Stomach (tissue), 19 donors: ENCODE measurements at places on chromosomes 6 and 20. TPM values are rescaled to one million over a fixed set of nuclear protein-coding genes. Genes with fewer than 3 reads are reported as not detected.

The WFDC5 gene
- polyA plus RNA-seq, result not detected

DNA sequence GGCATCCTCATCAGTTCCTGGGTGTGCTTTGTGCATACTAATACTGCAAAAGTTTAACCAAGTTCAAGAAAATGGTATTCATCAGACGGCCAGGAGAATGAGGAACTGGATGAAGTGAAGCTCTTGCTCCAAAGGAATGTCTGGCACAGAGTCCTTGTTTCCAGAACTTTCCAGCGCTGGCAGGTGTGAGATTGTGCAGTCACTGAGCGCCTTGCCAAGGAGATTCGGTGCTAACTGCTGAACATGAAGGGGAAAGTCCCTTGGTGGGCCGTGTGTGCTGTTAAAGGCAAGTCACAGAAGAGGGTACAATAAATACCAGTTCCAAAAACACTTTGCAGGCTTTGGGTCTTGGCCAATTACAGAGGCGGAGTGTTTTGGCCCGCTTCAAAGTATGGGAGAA lies 262.3 kb upstream of the SOX4 start:
- no peak for DNase-seq

GRCh38 chr20:1569415-1569881 lies 11.9 kb upstream of the SIRPD start:
- peak; percentile 27 for DNase-seq

The ZC2HC1B gene
- polyA plus RNA-seq, result not detected

- no peak for DNase-seq
These were observed 11.4 kb downstream of the ANKS1A start for GRCh38 chr6:34900321-34901031.

DNA sequence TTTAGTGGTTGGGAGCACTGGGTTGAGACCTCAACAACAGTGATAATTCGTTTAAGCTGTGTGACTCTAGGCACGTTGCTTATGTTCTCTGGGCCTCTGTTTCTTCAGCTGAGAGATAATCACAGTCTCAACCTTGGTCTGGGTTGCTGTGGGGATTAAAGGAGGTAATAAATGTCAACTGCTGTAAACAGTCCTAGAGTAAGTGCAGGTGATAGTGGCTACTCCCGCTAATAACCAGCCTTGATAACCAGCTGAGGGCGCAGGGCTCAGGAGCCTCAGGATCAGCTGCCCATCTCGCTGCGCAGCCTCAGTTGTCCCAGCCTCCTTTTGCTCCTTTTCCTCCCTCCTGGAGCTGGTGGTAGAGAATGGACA lies 58.0 kb downstream of the JARID2 start:
- DNase-seq, result no peak

- DNase-seq, result no peak
These were observed 110.3 kb downstream of the CDC5L start for GRCh38 chr6:44497807-44498206.

DNA sequence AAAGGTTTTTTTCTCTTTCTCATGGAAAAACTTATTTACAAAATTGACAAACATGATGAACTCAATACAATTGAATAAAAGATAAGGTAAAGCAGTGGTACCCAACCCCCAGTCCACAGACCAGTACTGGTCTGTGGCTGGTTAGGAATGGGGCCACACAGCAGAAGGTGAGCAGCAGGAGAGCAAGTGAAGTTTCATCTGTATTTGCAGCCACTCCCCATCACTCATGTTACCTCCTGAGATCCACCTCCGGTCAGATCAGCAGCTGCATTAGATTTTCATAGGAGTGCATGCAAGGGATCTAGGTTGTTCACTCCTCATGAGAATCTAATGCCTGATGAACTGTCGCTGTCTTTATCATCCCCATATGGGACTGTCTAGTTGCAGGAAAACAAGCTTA lies 47.5 kb downstream of the HMGCLL1 start:
- no peak for DNase-seq

DNA sequence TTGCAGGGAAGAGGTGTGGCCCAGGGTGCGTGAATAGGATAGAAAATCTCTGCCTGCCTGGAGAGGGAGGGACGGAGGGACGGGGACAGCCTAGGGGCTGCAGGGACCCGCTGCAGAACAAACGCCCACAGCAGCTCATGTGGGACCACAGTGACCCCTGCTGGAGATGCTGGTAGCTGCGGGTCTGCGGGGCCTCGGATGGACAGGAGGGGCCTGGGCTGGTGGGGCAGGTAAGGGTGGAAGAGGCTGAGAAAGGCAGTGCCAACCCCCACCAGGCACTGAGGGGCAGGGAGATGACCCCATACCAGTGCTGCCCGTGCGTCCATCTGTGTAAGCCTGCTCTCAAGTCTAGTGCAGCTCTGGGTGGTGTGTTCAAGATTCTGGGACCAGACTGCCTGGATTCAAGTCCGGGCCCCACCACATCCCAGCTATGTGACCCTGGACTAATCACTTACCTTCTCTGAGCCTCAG lies 39.4 kb downstream of the KIAA1755 start:
- DNase-seq, result peak; percentile 88

The SOX18 gene
- 8.4 TPM for polyA plus RNA-seq

The PRPH2 gene
- polyA plus RNA-seq, result 0.75 TPM

- DNase-seq, result peak; percentile 94
These were observed 32.3 kb upstream of the EPB41L1 start for GRCh38 chr20:36121981-36122930.

DNA sequence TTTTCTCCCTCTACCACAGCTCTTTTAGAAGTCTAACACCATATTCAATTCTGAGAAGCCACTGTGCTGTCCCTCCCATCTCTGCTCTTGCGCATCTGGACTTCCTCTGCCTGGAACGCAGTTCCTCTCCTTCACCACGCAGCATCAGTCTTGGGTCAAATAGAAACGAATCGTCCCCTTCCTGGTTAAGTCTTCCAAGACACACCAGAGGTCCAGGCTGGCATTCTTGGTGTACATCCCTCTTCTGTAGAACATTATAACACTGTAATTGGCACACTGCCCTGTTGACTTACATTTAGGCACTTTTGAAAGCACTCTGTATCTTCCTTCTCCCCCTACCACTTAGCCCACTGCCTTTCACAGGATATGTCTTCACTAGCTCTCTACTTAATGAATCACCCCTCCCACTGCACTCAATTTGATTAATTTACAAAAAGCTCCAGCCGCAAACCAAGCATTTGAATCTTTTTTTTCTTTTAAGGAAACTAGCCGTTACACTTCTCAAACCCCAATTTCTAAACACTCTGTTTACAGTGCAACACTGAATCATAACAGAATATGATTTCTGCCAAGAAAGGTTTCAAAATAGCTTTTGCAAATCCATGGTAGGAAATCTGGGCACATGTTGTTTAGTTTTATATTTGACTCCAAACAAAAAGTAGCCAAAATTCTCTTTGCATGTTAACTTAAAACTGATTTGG lies 140.8 kb upstream of the CARMIL1 start:
- DNase-seq, result peak; percentile 82

The GSTA3 gene
- polyA plus RNA-seq, result 1.00 TPM

DNA sequence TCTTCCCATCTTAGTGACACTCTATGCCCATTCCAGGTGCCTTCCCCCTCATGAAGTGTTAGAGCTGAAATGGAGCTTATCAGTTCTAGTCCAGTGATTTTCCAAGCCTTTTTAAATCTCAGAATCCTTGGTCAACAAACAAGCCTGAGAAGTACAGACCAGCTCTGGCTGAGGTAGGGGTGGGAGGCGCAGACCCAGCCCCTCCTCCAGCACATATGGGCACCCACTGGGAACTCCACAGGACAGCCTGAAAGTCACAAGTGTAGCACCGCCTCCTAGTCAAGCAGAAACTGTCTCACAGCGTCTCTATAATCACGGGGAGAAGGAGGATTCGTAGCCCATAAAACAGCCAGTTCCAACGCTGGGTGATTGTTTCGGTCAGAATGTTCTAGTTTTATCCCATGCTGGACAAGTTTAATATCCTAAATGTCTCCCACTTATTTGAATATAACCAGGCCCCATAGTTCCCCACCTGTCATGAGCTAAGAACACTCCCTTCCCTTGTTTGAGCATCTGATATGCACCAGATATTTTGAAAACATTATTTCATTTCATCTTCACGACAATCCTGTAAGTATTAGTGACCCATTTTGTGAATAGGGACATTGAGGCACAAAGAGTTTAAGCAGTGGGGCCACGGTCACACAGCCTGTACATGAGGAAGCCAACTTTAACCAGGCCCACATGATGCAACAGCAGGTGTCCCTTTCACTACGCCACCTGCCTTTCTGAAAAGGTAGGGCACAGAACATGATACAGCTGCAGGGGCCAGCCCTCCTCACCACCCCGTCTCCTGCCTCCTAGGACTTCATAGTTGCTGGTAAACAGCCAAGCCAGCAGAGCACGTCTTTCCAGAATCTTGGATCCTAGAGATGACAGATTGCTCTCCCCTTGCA lies 40.1 kb downstream of the TRAF3IP2 start:
- peak; percentile 62 for DNase-seq

- no peak for DNase-seq
These were observed 568.9 kb upstream of the CITED2 start for GRCh38 chr6:139943391-139943790.

- no peak for DNase-seq
These were observed 27.9 kb downstream of the FOXO3 start for GRCh38 chr6:108588586-108588985.

DNA sequence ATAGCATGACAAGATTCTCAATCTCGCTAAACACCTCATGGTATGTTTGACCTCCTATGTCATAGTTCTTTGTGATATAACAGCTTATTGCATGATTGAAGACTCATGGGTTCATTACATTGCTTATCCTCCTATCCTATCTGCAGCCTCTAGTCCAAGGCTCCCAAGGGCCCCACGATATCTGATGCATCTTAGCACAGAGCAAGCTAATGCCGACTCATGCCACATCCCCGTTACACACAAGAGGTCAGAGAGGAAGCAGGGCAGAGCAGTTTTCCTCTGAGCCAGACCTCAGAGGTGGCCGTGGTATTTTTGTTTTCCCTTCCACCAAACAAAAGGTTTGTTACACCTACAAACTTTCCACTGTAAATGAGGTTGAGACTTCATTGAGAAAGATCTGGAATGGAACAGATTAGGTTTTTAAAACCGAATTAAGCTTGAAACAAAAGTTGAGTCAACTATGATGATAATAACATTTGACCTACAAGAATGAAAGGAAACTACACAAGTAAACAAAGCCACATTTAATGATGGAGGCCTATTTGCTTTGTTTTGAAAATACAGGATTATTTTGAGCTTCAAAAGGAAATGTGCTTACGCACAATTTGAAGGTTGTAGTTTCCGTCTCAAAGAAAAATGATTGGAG lies 133.9 kb upstream of the MYLIP start:
- no peak for DNase-seq

DNA sequence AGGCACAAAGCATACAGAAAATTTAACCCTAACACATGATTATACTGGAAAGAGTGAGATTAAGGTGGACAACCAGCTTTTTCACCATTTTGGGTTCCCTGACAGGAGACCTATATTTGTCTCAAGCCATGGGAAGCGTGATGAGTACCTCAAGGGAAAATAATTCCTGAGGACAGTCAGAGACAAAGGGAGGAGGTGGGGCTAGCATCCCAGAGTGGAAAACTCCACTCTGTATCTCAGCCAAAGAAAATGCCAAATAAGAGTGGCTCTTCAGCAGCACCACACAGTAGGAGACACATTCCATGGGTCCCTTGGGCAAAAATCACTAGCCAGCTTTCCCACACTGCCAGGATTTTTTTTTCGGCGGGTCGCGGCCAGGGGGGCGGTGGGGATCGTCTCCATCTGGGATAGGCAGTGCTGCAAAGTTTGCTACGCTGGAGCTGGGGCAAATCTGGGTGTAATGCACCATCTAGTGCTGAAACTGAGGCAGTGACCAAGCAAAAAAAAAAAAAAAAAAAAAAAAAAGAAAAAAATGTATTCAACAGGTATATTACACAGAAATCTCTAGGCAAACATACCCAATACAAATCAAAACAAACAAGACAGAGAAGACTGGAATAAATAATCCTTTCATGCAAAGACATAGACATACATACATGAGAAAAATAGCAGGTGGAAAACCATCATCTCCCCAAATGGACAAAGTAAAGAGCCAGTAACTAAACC lies 77.3 kb upstream of the SLC35F1 start:
- DNase-seq, result no peak

- no peak for DNase-seq
These were observed 272.0 kb downstream of the PACRG start for GRCh38 chr6:162999575-163000285.

DNA sequence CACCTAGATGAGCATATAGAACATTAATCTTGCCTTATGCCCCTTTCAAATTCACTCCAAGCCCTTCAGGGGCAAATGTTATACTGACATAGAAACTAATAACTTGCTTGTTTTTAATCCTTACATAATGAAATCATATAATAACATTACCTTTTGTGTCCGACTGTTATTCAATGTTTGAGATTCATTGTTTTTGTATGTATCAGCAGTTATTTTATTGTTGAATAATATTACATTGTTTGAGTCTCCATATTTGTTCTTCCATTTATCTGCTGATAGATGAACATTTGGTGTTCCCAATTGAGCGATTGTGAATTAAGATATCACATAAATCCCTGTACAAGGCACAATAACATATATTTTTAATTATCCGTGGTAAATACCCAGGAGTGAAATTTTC lies 6.0 kb downstream of the SEMG1 start:
- DNase-seq, result no peak

GRCh38 chr6:19394051-19394450 lies 443.1 kb upstream of the ID4 start:
- DNase-seq, result no peak

DNA sequence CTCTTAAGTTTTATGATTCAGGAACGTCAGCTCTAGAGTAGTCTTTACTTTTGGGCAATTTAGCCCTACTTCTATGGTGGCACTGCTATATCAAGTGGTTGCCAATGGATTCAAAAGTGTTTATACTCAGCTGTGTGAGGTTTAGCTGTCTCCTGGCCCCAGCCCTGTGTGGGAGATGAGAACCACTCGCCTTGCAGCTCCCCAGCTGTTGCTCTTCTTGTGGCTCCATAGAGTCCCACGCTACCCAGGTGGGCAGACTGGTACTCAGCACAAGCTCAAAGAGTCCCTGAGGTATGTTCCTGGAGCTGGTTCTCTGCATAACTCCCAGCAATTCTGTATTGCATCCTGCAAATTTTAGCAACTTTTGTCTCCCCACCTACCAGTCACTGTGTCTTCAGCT lies 59.6 kb downstream of the C6orf118 start:
- DNase-seq, result no peak

DNA sequence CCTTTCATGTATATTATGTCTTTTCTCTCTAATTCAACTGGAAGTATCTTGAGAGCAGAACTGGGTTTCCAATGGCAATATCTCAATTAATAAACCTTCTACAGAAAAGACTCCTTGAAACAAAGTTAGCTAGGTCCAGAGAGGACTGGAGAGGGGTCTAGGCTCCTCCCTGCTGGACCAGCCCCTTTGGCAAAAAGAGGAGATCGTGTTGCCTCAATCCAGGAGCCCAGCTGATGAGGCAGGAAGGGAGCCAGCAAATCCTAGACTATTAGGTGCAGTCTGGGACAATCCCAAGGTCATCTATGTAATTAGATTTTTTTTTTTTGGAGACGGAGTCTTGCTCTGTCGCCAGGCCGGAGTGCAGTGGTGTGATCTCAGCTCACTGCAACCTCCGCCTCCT lies 21.9 kb downstream of the BCL2L1 start:
- no peak for DNase-seq

- no peak for DNase-seq
These were observed 50.6 kb upstream of the FBXO30 start for GRCh38 chr6:145865175-145865574.

The PRR18 gene
- polyA plus RNA-seq, result not detected

- DNase-seq, result no peak
These were observed 563.3 kb upstream of the ADGRB3 start for GRCh38 chr6:68071740-68072139.

- DNase-seq, result no peak
These were observed 21.2 kb downstream of the SYNDIG1 start for GRCh38 chr20:24490598-24490997.

- no peak for DNase-seq
These were observed 95.8 kb downstream of the BANF2 start for GRCh38 chr20:17795501-17796071.

The C6orf58 gene
- not detected for polyA plus RNA-seq
